T-cell (primary cell): ENCODE measurements at places on chromosomes 1 and 21. TPM values are rescaled to one million over a fixed set of nuclear protein-coding genes. Genes with fewer than 3 reads are reported as not detected.

The ZNF695 gene
- total RNA-seq: not detected

The TTC34 gene
- 5.0 TPM for total RNA-seq

The RHD gene
- 0.13 TPM for total RNA-seq

The TMEM61 gene
- total RNA-seq: not detected

GRCh38 chr1:35505911-35506798, 51.0 kb downstream of the KIAA0319L start:
- H3K27ac ChIP-seq: peak overlapping the region; percentile 87
- DNase-seq: peak; percentile 28
- H3K27me3 ChIP-seq: no peaks in the 10 kb centered on the region
- H3K4me3 ChIP-seq: peak overlapping the region; percentile 32
- H3K4me1 ChIP-seq: peaks cover 38% of the 10 kb centered on the region

GRCh38 chr1:202049129-202049528, 38.7 kb downstream of the ELF3 start:
- H3K36me3 ChIP-seq: no peaks in the 10 kb centered on the region
- peaks cover 29% of the 10 kb centered on the region for H3K27me3 ChIP-seq
- DNase-seq: no peak
- no peak overlapping the region for H3K27ac ChIP-seq

GRCh38 chr1:41368366-41368765, 7.1 kb downstream of the FOXO6 start:
- H3K36me3 ChIP-seq: no peaks in the 10 kb centered on the region
- H3K4me3 ChIP-seq: no peak overlapping the region
- H3K4me1 ChIP-seq: peaks cover 2% of the 10 kb centered on the region
- no peak for DNase-seq

- DNase-seq: no peak
- no peaks in the 10 kb centered on the region for H3K36me3 ChIP-seq
- no peaks in the 10 kb centered on the region for H3K4me1 ChIP-seq
- no peak overlapping the region for H3K27ac ChIP-seq
- no peaks in the 10 kb centered on the region for H3K27me3 ChIP-seq
Measured at GRCh38 chr1:66309006-66309741, 224.8 kb upstream of the SGIP1 start.

DNA sequence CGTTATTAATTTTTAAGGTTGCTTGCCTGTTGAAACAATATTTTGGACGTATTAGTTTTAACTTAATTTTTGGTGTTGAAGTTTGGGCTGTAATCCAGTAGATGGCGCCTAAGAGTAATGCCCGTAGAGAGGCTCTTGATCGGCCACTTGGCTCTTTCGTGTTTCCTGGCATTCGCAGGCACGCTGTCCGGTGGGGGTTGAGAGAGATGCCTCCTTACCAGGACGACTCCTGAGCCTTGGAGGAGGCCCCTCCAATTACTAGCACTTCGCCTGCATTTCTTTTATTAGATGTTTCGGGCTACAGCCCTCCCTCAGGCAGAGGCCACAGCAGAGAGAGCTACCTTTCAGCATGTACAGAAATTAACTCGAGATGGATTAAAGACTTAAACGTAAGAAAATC, 12.0 kb downstream of the OR2M4 start:
- no peak for DNase-seq
- H3K27ac ChIP-seq: no peak overlapping the region
- H3K27me3 ChIP-seq: no peaks in the 10 kb centered on the region
- no peaks in the 10 kb centered on the region for H3K36me3 ChIP-seq
- H3K4me3 ChIP-seq: no peak overlapping the region

GRCh38 chr1:913491-914130, 10.1 kb upstream of the SAMD11 start:
- H3K4me3 ChIP-seq: no peak overlapping the region
- H3K27ac ChIP-seq: no peak overlapping the region
- DNase-seq: no peak
- no peaks in the 10 kb centered on the region for H3K36me3 ChIP-seq

GRCh38 chr1:87203904-87204303, 124.8 kb upstream of the LMO4 start:
- no peak overlapping the region for H3K27ac ChIP-seq
- DNase-seq: no peak

- no peaks in the 10 kb centered on the region for H3K27me3 ChIP-seq
- peak overlapping the region; percentile 80 for H3K27ac ChIP-seq
- H3K4me3 ChIP-seq: peak overlapping the region; percentile 82
Measured at GRCh38 chr1:100249155-100249536, 488 bp downstream of the DBT start.

GRCh38 chr1:205313563-205314308, 7.8 kb downstream of the NUAK2 start:
- H3K4me3 ChIP-seq: peak overlapping the region; percentile 45
- peak; percentile 43 for DNase-seq
- H3K27me3 ChIP-seq: no peaks in the 10 kb centered on the region
- H3K36me3 ChIP-seq: peaks cover 42% of the 10 kb centered on the region
- H3K27ac ChIP-seq: peak overlapping the region; percentile 66
- peaks cover 90% of the 10 kb centered on the region for H3K4me1 ChIP-seq

GRCh38 chr1:153404086-153404635, 12.2 kb upstream of the S100A7A start:
- no peaks in the 10 kb centered on the region for H3K36me3 ChIP-seq
- H3K27me3 ChIP-seq: no peaks in the 10 kb centered on the region
- H3K4me1 ChIP-seq: peaks cover 8% of the 10 kb centered on the region
- H3K4me3 ChIP-seq: no peak overlapping the region
- DNase-seq: no peak

- H3K4me1 ChIP-seq: no peaks in the 10 kb centered on the region
- H3K4me3 ChIP-seq: no peak overlapping the region
- H3K36me3 ChIP-seq: no peaks in the 10 kb centered on the region
- no peak overlapping the region for H3K27ac ChIP-seq
- DNase-seq: no peak
Measured at GRCh38 chr1:220702733-220703270, 12.6 kb downstream of the C1orf115 start.

DNA sequence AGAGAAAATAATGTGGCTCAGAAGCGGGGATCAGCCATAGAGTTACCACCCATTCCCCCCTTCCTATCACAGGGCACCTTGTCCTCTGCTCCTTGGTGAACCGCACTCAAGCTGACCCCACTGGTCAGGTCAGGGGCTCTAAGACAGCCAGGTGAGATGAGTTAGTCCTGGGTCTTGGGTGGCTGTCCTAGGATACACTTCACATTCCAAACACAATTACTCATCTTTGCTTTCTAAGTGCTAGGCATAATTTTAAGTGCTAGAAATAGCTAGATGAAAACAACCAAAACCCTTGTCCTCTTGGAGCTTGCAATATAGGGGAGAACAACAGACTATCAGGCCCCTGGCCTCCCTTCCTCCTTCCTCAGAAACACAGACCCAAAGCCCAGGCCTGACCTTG, 7.8 kb upstream of the MUTYH start:
- DNase-seq: no peak
- H3K27ac ChIP-seq: no peak overlapping the region
- no peaks in the 10 kb centered on the region for H3K27me3 ChIP-seq
- no peak overlapping the region for H3K4me3 ChIP-seq
- no peaks in the 10 kb centered on the region for H3K36me3 ChIP-seq
- H3K4me1 ChIP-seq: no peaks in the 10 kb centered on the region

- no peaks in the 10 kb centered on the region for H3K36me3 ChIP-seq
- no peak for DNase-seq
- no peak overlapping the region for H3K4me3 ChIP-seq
- H3K27me3 ChIP-seq: no peaks in the 10 kb centered on the region
- no peak overlapping the region for H3K27ac ChIP-seq
- no peaks in the 10 kb centered on the region for H3K4me1 ChIP-seq
Measured at GRCh38 chr1:195053478-195053877, 1554.8 kb downstream of the KCNT2 start.

- H3K36me3 ChIP-seq: no peaks in the 10 kb centered on the region
- no peak for DNase-seq
- no peaks in the 10 kb centered on the region for H3K27me3 ChIP-seq
- H3K4me1 ChIP-seq: no peaks in the 10 kb centered on the region
Measured at GRCh38 chr1:115596080-115596780, 45.5 kb upstream of the VANGL1 start.

- no peak overlapping the region for H3K4me3 ChIP-seq
- peak overlapping the region; percentile 52 for H3K27ac ChIP-seq
- H3K36me3 ChIP-seq: no peaks in the 10 kb centered on the region
- H3K4me1 ChIP-seq: peaks cover 66% of the 10 kb centered on the region
Measured at GRCh38 chr1:25066731-25067517, 136.8 kb upstream of the RUNX3 start.

- H3K36me3 ChIP-seq: no peaks in the 10 kb centered on the region
- no peak for DNase-seq
- no peaks in the 10 kb centered on the region for H3K27me3 ChIP-seq
- H3K4me1 ChIP-seq: peaks cover 8% of the 10 kb centered on the region
- no peak overlapping the region for H3K4me3 ChIP-seq
Measured at GRCh38 chr21:18443701-18444100, 40.1 kb upstream of the TMPRSS15 start.

GRCh38 chr1:6646499-6647148, 22.0 kb downstream of the THAP3 start:
- no peaks in the 10 kb centered on the region for H3K27me3 ChIP-seq
- peaks cover 17% of the 10 kb centered on the region for H3K36me3 ChIP-seq
- DNase-seq: no peak
- no peak overlapping the region for H3K27ac ChIP-seq
- H3K4me1 ChIP-seq: no peaks in the 10 kb centered on the region

- H3K4me1 ChIP-seq: peaks cover 3% of the 10 kb centered on the region
- H3K27me3 ChIP-seq: no peaks in the 10 kb centered on the region
- H3K36me3 ChIP-seq: no peaks in the 10 kb centered on the region
- no peak overlapping the region for H3K27ac ChIP-seq
- DNase-seq: no peak
- H3K4me3 ChIP-seq: no peak overlapping the region
Measured at GRCh38 chr1:229106526-229107125, 164.3 kb upstream of the RAB4A start.

DNA sequence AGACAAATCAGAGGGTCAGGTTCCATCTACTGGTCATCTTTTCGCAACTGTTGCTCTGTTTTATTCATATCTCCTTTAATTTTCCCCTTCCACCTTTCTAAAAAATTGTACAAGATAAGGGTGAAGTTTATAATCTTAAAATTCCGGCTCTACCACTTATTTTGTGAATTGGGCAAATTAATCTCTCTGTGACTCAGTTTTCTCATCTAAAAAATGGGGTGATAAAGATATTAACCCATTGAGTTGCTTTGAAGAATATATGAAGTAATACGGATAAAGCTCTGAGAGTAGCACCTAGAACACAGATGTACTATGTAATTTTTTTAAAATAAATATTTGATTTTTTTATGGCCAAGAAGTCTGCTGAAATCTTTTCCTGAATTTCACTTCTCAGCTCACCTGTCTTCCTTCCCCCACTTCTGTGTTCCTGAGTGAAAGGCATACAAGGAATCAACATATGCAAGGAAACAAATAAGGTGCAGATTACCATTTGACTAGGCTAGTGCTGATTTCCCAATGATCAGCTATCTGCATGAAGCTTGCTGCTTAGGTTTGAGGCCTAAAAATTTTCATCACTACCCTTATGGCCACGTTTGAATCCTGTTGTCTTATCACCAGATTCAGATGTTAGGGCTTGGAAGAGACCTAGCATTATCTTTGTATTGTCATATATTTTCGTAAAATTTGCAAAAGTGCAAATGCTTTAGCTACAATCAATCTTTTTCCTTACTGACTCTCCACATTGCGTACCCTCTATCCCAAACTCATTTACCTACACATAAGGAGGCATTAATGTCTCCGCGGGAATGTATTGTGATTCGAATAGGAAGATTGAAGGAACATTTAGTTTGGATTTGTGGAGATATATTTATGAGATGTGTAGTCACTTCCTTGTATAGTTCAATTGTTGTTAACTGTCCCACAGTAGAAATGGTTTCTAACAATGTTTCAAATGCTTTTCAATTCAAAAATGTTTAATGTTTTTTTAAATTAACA, 718.3 kb upstream of the PTBP2 start:
- no peaks in the 10 kb centered on the region for H3K4me1 ChIP-seq
- H3K36me3 ChIP-seq: no peaks in the 10 kb centered on the region
- no peak for DNase-seq
- H3K4me3 ChIP-seq: no peak overlapping the region
- no peak overlapping the region for H3K27ac ChIP-seq
